ENCODE measurements at places on chromosomes 5 and 9. TPM values are rescaled to one million over a fixed set of nuclear protein-coding genes. Genes with fewer than 3 reads are reported as not detected.

DNA sequence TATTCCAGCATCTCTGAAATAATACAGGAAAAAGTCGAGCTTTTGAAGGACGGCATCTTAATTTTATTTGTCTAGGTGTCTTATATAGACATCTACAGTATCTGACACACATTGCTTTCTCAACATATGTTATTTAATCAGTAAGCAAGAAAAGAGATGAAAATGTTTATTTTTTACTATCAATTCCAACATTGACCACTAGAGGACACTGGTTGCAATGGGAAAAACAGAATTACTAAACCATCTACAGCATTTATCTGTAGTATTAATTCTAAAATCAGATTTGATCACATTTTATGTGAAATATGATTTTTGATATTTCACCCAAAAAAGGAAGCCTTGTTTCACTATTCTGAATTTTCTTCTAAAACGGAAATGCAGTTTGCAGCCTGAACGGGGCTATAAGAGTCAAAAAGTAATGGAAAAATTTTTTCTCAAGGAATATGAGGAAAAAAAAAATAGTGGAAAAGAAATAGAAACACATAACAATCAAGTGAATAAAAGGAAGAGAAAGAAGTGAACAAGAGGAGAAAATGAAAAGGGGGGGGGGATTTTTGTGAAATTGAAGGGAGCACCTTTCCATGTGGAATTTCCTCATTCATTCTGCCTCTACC lies 98.6 kb downstream of the OSTF1 start:
- no peak for DNase-seq

DNA sequence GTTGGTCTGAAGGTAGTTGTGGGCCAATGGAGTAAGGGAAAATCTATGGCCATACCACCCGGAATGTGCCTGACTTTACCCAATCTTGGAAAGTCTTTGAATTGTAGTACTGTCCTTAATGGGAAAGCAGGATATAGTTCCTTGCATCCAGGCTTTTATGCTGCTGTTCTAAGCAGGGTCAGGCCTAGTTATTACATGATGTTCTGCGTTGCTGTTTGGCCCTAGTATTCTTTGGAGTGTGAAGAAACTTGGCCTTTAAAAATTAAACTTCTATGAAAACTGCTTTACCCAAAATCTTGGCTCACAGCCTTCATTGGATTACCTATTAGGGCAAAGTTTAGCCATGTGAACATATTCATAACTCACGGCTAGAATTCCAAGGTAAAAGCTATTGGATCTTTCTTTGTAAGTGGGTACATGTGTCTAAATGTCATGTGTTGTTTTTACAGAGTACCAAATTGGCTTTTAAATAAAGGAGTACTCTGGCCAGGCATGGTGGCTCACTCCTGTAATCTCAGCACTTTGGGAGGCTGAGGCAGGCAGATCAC lies 211.1 kb downstream of the DTWD2 start:
- no peak for DNase-seq

- no peak for DNase-seq
Observed at GRCh38 chr9:18485714-18486113, 11.8 kb downstream of the ADAMTSL1 start.

- DNase-seq = no peak
Observed at GRCh38 chr9:127915325-127915752, 1.5 kb downstream of the ST6GALNAC4 start.

Gene PCDHA3
- total RNA-seq = not detected

Measured in activated T-helper 1 cell treated with anti-CD3 and anti-CD28 coated beads, Interleukin-12 subunit alpha, Interleukin-12 subunit beta, Interleukin-2, Interleukin-4 antibody, amounts not matched to agents 30 ng/mL and 10 ng/mL and 1 ng/mL, durations not matched to agents 14 hours and 24 hours and 36 hours (primary cell).